Hair follicular keratinocyte (primary cell): ENCODE measurements at places on chromosomes 5 and 9. TPM values are rescaled to one million over a fixed set of nuclear protein-coding genes. Genes with fewer than 3 reads are reported as not detected.

Gene KIAA0825
- total RNA-seq, result 1.4 and 1.6 TPM in 2 replicates

Gene PCDHGA11
- total RNA-seq, result 0.84 and 0.94 TPM in 2 replicates

Gene SPINK13
- total RNA-seq, result not detected in 2 replicates

Gene FOXD4L4
- total RNA-seq, result not detected in 2 replicates

Gene WNT8A
- total RNA-seq, result not detected in 2 replicates

Gene FAM174A
- total RNA-seq, result 32.7 and 32.8 TPM in 2 replicates

Gene PHYHD1
- total RNA-seq, result 3.2 and 7.5 TPM in 2 replicates

Gene MUSK
- not detected in 2 replicates for total RNA-seq
